ENCODE measurements at places on chromosomes 2 and 18.

GRCh38 chr2:68643011-68643873, at the start of gene PROKR1:
TSS of gene PROKR1 (plus strand) at chr2:68643579. CDS start at chr2:68645822, 2,243 bp downstream.
- DNase-seq, result no peak

DNA sequence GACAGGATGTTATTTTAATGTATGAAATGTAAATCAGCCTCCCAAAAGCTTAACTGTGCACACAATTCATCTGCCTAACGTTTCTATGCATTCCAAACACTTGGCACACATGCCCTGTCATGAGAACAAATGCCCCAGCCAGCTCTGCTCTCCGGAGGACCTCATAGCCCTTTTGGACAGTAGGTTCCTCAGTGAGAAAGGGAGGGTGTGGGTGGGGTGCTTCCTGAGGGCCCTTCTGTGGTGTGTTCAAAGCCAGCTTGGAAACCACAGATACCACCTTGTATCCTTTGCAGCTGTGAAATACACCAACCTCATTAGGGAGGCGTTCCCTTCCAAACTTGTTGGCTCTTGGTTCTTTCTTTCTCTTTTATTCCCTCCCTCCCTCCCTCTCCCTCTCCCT, 102.2 kb upstream of the ASB18 start:
- no peak for DNase-seq

DNA sequence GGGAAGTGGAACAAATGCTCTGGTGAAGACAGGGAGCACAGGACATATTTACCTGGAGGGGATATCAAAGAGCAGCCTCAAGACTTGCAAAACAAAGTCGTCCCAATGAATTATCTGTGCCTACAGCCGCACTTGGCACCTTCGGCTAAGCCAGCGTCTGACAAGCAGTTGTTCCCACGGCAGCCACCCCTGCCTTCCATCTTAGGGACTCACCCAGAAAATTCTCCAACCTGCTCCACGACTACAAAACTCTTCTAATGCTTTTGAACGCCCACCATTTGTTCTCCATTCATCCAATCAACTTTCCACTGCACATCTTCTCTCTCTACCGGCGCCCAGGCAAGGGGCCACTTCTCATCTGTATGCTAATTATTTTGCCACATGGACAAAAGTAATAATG, 7.0 kb downstream of the MYT1L start:
- DNase-seq, result no peak

GRCh38 chr2:194380011-194380410, 1277.0 kb upstream of the SLC39A10 start:
- no peak for DNase-seq

DNA sequence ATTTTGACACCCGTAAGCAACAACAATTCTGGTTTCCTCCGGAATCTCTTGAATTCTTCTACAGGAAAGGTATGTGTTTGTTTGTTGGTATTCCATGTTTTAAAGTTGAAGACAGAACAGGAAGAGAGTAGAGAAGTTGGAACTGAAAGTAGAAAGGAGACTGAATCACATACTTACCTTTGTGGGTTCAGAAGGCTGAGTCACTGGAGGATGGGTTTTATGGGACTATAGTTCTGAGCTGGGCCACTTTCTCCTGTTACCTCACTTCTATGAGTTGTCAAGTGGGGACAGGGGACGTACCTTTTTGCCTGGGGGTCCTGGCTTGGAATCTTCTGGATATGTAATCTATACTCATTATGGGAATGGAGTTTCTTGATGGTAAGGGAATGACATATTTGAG, 40.9 kb downstream of the KDM3A start:
- no peak for DNase-seq

DNA sequence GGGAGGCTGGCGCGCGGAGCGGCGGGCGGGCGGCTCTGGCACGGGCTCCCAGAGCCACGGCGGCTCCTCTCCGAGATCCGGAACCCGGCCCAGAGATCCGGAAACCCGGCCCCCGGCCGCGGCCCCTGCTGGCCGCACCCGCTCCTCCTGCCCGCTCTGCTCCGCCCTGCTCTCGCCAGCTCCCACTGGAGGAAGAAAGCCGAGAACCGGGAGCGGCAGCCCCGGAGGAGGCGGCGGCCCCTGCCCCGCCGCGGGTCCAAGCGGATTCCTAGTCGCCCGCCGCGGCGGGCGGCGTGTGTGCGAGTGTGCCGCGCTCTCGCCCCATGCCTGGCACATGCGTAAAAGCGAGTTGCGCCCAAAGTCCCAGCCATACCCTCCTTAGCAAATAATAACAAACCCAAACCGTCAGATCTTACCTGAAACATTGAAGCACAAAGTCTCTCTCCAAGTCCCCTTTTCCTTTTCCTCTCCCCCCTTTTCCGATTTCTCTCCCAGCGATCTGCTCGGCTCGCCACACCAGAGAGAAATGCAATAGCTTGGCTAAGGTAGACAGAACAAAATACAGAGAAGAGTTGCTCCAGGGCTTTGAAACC, 108.7 kb upstream of the KCTD1 start:
- no peak for DNase-seq

DNA sequence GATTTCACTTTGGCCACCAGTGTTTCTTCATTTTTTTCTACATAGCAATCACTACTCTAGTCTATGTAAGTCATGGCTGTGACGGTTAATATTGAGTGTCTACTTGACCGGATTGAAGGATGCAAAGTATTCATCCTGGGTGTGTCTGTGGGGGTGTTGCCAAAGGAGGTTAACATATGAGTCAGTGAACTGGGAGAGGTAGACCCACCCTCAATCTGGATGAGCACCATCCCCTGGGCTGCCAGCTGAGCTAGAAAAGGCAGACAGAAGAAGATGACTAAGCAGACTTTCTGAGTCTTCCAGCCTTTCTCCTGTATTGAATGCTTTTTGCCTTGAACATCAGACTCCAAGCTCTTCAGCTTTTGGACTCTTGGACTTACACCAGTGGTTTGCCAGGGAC, 265.0 kb upstream of the SLC8A1 start:
- no peak for DNase-seq

DNA sequence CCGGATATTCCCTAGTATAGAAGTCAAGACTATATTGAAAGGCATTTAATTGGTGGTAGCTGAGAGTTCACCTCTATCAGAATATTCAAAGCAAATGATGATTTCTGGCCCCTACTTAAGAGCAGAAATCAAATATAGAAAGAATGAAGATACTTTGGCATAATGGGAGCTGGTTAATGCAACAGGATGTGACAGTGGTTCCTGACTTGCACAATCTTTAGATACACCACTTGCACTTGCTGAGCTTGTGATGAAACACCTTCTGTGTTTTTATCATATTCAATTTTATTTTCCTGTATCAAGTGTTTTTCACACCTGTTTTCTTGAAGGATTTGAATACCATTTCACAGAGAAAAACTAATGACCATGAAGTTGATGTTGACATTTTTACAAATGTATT, 124.1 kb upstream of the CDH19 start:
- no peak for DNase-seq

- DNase-seq, result no peak
These were observed 41.7 kb upstream of the ELOA2 start for GRCh38 chr18:47077111-47077510.

DNA sequence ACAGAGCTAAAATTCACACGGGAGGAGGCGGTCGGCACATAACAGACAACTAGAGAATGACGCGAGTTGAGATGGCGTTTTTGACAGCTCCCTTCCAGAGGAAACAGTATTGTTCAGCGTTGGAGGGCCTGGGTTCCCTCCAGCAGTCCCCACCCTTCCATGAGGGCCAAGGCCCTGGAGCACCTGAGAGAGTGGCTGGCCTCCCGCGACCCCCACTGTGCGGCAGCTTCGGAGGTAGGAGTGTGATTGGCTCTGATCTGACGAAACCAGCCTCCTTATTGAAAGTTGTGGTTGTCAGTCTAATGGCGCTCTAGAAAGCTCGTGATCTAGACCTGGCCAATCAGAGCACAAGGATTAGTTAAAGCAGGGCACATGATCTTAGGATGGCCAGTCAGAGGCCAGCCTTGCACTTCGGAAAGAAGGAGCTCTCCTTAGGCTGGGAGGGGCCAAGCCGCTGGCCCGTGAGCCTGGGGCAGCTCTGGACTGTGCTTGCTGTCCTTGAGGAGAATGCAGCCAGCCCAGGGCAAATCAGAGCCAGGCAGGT, 104.5 kb upstream of the CELF4 start:
- DNase-seq, result no peak

- no peak for DNase-seq
These were observed 163.6 kb downstream of the CAPN13 start for GRCh38 chr2:30643674-30644073.

GRCh38 chr2:127664065-127664894, 11.1 kb downstream of the LIMS2 start:
- no peak for DNase-seq

- DNase-seq, result no peak
These were observed 221.3 kb upstream of the TMEFF2 start for GRCh38 chr2:192416060-192416459.

GRCh38 chr2:242002944-242003343, 133.4 kb downstream of the RTP5 start:
- DNase-seq, result no peak

GRCh38 chr2:72124376-72124775, 23.3 kb downstream of the CYP26B1 start:
- DNase-seq, result no peak

DNA sequence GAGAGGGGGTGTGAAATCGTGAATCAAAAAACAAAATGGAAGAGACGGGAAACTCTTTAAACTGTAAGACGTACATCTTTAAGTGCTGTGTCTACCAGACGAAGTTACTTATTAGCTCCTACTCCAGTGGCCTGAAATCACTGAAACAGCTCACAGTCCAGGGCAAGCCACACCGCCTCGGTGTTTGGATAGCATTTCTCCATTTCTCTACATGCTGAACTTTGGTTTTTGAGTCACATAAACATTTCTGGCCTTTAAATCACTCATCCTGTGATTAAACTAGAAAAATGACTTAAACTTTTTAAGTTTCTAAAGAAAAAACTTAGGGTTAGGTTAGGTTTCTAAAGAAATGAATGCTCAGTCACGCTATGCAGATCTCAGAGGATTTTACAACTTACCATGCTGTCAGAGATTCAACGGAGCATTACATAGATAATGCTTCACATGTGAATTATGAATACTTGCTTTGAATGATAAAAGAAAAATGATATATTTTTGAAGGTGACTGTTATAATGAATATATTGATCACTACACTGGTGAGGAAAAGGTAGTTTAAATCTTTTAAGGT, 138.4 kb downstream of the MBP start:
- DNase-seq, result no peak

- DNase-seq, result no peak
These were observed 59.9 kb upstream of the SLC1A4 start for GRCh38 chr2:64929333-64929732.

- no peak for DNase-seq
These were observed 128.7 kb upstream of the L3MBTL4 start for GRCh38 chr18:6543330-6543908.

- no peak for DNase-seq
These were observed 139.3 kb upstream of the FBXO11 start for GRCh38 chr2:48045613-48046012.

- DNase-seq, result no peak
These were observed 4.8 kb downstream of the ONECUT2 start for GRCh38 chr18:57439985-57440330.

GRCh38 chr18:21930177-21930576, 189.6 kb downstream of the MIB1 start:
- no peak for DNase-seq

DNA sequence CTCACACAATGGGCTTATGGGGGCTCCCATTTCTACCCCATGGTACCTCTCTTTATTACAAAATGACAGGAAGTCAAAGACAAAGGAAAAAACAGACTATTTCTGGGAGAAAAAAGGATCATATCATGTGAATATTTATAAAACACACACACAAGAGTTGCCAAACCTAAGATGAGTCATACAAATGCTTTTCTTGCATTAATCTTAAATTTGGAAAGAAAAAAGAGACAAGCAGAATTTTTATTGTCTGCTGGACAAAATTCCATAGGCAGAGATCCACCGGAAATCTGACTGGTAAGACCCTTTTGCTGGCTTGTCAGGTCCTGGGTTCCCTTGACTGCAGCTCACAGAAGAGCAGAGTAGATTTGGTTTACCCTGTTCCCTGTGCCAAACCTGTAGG, 1732.3 kb upstream of the PIK3C3 start:
- no peak for DNase-seq

GRCh38 chr2:119428488-119429224, 3.0 kb upstream of the TMEM37 start:
- DNase-seq, result no peak

- DNase-seq, result no peak
These were observed 47.7 kb downstream of the MAP3K19 start for GRCh38 chr2:134999521-134999920.

- no peak for DNase-seq
These were observed 761.8 kb upstream of the ACVR2A start for GRCh38 chr2:147082850-147083522.

DNA sequence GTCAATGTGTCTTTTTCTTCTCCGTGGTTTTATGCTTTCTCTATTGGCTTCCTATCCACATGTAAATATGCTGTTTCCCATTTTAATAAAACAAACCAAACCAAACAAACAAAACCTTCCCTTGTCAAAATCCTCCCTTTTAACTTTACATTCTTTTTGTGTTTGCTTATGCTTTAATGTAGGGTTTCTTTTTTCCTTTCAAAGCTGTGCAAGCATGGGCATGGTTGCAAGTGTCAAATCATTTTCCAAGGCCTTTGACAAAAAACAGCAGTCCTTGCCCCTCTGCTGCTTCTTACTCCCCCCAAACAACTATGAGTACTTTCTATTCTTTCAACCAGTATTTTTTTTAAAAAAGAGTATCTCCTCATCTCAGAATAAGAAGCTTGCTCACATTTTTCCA, 66.0 kb upstream of the ACYP2 start:
- DNase-seq, result no peak

- no peak for DNase-seq
These were observed 1215.8 kb downstream of the CNTNAP5 start for GRCh38 chr2:125240870-125241269.

- no peak for DNase-seq
These were observed 46.9 kb upstream of the TAF1B start for GRCh38 chr2:9796056-9797010.

- no peak for DNase-seq
These were observed 17.8 kb upstream of the SPAG16 start for GRCh38 chr2:213266421-213266820.

- no peak for DNase-seq
These were observed 315.8 kb downstream of the GULP1 start for GRCh38 chr2:188607501-188607900.

DNA sequence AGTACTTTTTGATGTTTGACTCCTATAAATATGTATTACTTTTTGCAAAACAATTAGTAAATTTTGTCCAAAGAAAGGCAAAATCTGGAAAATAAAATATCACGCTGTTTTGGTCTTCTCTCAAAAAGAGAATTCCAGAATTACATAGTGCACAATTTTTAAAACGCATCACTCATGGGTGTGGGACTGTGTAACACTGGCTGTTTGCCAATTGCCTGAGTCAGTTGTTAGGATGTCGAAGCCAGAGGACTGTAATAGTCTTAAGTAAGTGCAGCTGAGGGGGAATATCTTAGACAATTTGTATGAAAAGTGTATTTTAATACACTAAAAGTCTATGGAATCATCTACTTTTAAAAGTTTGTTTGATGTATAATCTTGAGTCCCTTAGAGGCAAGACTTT, 24.1 kb upstream of the EPHA4 start:
- DNase-seq, result no peak

DNA sequence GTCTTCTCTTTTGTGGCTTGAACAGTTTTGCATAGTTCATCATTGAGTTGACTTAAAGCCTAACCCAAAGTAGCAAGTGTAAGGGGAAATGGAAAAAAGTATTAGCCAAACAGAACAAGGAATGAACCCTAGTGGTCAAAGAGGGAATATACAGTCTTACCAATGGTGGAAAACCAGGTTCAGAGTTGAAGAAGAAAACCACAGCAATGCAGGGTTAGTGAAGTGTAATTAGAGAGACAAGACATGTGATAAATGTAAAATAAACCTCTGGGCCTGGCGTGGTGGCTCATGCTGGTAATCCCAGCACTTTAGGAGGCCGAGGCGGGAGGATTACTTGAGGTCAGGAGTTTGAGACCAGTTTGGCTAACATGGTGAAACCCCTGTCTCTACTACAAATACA, 2.4 kb downstream of the TTN start:
- no peak for DNase-seq
